ENCODE measurements at places on chromosomes 12 and 14.

GRCh38 chr14:37493606-37494005 lies 101.4 kb downstream of the FOXA1 start:
- DNase-seq, result no peak

DNA sequence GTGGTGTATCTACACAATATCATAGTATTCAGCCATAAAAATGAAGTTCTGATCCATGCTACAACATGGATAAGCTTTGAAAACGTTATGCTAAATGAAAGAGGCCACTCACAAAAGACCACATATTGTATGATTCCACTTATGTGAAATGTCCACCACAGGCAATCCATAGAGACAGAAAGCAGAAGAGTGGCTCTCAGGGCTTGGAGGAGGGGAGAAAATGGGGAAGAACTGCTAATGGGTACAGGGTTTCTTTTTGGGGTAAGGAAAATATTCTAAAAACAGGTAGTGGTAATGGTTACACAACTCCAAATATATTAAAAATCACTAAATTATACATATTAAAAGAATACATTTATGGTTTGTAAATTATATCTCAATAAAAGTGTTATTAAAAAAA lies 16.5 kb downstream of the SCNN1A start:
- no peak for DNase-seq

- no peak for DNase-seq
These were observed 35.1 kb upstream of the GRIP1 start for GRCh38 chr12:66713984-66714383.

GRCh38 chr12:25018146-25018545 lies 69.2 kb upstream of the BCAT1 start:
- DNase-seq, result no peak

GRCh38 chr12:3759878-3760277 lies 7.0 kb upstream of the CRACR2A start:
- DNase-seq, result no peak

GRCh38 chr12:129873111-129873832 lies 30.6 kb downstream of the TMEM132D start:
- DNase-seq, result no peak

DNA sequence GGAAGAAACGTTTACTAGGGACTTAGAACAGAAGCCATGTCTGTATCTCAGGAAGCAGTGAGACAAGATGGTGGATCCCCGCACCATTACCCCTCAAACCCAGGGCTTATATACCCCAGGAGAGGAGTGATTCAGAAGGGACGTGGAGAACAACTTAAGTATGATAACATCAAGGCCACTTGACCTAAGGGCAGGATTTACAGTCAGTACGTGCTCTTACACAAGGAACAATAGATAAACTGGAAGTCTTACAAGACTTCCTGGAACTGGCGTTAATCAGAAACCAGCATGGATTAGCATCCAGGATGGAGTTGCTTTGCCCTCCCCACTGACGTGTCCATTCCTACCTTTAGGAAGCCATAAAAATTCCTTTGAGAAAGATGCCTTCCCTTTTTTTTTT lies 8.6 kb upstream of the ETFBKMT start:
- no peak for DNase-seq

DNA sequence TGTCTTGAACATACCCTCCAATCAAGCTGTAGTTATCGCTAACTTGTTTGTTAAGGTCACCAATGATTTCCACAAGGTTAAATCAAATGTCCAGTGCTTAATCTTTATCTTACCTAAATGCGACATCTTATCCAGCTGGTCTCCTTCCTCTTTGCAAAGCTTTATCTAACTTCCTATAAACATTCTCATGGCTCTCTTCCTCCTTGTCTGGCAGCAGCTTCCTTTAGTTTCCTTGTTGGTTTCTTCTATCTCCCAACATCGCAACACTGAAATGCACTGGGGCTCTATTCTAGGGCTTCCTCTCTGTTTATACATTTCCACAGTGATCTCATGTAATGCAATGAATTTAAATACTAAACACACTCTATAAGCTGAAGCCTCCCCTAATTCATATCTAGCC lies 28.7 kb downstream of the UBE2N start:
- no peak for DNase-seq

- DNase-seq, result peak; percentile 36
These were observed 717 bp downstream of the PPHLN1 start for GRCh38 chr12:42326541-42327226.

DNA sequence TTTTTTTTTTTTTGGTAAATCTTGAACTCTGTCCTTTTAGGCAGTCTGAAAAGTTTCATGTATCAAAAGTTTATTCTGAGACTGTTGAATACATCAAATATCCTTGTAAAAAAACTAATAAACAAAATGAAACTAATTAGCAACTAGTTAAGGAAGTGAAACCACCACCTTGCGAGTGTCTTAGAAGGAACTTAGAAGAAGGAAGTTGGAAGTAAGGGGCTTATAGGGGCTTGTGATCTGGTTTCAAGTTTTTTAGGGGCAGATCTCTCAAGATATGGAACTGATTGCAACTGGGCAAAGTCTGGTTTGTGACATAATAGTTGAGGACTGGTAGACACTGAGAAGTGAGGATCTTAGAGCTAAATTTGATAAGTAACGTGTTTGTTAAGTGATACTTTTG lies 748.8 kb downstream of the C12orf50 start:
- DNase-seq, result no peak

DNA sequence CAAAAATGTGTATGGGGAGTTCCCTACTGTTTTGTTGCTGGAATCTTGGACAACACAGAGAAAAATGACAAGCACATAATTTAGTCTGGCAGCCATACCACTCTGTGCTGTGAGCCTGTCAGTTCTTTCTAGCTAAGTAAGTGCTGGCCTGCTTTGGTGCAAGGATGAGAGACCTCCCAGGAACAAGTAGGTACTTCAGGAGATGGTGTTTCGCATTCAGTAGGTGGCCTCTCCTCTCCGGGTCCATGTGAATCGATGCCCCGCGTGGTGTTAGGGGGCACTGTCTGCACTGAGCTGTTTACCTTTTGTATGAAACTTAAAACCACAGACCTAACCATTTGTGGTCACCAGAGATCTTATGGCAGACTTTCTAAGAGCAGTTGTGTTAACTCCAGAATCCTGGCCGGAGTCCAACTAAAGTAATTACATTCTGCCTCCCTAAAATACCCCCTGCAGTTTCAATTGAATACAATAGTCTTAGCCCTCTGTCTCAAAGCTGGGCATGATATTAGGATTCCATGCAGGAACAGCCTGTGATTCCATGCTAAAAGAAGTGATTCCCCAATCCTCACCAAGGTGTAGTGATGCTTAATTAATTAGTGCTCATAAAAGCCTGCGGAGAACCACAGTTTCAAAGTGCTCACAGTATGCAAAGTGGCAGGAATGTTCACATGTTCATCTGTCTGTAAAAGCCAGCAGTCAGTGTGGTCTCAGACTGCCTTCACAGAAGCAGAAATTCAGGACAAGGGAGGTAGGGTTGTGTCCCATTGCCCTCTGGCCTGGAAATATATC lies 64.2 kb downstream of the LLPH start:
- peak; percentile 40 for DNase-seq

- no peak for DNase-seq
These were observed 16.7 kb downstream of the HRK start for GRCh38 chr12:116864371-116865160.

DNA sequence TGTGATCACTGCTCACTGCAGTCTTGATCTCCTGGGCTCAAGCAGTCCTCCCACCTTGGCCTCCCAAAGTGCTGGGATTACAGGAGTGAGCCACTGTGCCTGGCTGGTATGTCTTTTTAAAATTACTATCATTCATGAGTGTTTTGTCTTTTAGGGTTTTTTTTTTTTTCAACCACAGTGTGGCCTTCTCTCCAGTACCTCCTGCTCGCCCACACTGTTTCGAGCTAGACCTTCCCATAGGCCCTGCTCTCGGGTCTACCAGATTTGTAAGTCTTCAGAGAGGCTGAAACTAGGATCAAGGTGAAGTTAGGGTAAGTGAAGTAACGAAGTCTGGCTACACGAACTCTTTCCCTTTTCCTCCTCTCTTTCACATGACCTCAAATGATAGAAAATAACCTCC lies 1.5 kb downstream of the BIN2 start:
- no peak for DNase-seq

GRCh38 chr14:88272390-88273269 lies 50.4 kb downstream of the KCNK10 start:
- DNase-seq, result no peak

DNA sequence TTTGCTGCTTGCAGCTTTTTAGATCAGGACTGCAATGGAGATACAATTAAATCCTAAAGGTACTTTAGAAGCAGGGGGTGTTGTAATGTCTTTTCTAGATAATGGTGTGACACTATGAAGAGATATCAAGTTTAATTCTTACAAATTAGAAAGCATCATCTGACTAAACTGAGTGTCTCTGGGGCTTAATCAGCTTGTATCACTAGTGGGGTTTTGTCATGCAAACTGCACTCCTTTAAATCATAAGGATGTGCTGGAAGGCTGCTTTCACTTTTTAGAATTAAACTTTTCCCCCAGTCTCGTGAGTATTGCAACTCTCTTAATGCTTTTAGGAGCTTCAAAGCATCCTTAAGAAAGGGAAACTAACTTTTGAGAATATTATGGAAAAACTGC lies 218.6 kb downstream of the ESR2 start:
- no peak for DNase-seq

DNA sequence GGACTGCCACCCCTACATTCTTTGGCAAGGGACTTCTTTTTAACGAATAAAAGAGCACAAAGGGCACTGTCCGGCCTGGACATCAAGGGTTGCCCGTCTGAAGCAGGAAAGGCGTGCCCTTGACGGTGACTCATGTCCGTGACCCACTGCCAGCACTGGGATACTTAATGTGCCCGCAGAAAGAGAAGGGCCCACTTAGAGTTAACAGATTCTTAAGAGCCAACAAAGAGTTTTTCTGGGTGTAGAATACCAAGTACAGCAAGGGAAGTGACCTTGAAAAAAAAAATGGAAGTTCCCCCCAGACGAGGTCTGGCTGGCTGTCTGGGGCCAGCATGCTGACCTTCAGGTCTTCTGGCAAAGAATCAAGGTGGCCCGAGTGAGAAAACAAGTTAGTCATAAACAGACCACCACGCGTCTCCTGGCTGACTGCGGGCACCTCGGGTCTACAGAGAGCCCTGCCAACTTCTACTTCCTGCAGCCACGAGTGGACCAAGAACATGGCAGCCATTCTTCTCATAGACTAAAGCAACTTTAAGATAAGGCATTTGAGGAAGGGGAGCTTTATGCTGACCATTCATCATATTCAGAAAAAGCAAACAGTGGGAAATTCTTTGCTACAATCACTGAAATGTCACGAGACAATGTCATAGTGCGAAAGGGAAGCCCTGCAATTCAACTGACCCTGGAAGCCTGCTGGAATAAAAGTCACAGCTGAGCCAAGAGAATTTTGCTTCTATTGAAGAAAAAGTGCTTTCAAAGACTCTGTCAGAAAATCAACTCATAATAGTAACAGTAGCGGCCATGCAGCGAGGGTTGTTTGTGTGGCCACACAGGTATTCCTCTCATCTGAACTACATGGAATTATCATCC lies 10.5 kb upstream of the SELPLG start:
- no peak for DNase-seq

DNA sequence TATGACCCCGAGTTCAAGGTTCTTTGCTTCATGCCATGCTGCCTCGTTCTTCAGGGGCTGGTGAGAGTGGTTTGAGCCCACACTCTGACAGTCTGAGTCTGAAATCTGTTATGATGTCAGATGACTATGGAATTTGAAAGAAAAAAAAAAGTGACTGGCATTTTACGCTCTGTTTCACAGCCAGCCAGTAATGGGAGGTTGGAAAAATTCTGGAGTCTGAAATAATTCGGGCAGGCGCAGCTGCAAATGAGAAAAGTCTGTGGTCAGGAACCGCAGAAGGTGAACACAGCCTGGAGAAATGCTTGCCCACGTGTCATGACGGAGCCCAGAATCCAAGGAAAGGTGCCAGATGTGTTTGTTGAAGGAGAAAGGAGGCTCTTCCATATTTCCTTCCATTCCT lies 269.8 kb upstream of the PWP1 start:
- DNase-seq, result no peak

DNA sequence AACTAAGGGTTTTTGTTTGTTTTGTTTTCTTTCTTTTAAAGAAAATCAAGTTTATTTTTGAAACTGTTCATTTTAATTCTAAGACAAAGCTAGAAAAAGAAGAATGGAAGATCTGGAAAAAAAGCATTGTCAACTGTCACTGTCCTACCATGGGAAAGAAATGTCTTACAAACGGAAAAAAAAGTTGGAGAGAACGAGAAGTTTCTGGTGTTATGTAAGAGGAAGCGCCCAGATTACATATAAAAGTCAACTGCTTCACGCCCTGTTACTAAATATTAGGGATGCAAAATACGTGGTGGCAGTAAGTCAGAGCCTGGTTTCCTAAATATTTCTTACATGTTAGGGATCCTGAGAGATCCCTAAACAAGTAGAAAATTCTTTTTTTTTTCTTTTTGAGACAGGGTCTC lies 14.3 kb upstream of the FBXL14 start:
- no peak for DNase-seq

- no peak for DNase-seq
These were observed 70.3 kb downstream of the STON2 start for GRCh38 chr14:81329640-81330381.

DNA sequence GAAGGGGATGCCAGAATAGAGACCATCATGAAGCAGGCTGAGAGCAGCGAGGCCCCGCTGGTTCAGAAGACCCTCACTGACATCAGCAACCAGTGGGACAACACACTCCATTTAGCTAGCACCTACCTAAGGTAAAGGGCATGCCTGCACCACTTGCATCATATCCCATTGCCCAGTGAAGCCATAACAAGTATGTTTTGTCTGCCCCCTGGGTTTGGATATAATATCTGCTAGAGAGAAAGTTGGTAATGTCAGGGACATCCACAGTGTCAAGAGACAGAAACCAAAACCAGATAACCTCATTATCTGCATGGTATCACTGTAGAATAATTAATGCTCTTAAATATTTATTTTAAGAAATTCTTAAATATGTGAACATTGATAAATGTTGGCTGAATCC lies 173.8 kb downstream of the SYNE2 start:
- no peak for DNase-seq

DNA sequence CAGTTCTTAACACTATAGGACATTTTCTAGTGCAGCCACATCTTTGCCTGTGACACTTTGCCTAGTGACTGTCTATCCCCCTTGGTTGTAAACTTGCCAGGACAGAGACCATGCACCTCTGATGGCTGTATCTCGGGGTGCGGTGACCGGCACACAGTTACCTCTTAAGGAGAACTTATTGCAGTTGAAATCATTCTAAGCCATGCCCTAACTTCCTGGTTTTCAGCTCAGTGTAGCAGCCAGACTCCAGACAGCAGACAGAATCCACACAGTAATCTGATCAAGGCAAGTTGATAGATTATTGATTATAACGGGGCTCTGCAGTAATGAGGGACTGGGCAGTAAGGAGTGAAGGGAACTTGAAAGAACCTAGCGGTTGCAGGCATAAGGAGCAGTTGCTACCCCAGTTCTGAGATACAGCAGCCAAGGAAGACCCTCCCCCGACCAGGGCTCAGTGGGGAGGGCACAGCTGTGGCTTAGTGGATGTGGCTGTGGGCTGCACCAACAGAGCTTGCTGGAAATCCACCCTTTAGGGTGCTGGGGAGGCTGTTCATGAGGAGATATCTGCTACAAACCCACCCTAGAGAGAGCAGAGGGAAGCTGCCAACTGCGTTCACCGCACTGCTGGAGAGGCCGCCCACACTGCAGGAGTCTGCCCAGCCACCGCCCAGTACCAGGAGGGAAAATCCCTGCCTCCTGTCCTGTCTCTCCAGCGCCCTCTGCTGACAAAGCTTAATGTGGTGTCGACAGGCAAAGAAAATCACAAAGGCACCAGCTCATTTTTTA lies 58.2 kb upstream of the BEGAIN start:
- DNase-seq, result peak; percentile 92
